Diencephalon (tissue), 1 donor: ENCODE measurements at places on chromosomes 4 and X. TPM values are rescaled to one million over a fixed set of nuclear protein-coding genes. Genes with fewer than 3 reads are reported as not detected.

Gene VCX3B
- not detected for total RNA-seq

Gene GAK
- total RNA-seq: 46.8 TPM

Gene AFF2
- total RNA-seq: 126 TPM

Gene CSAG3
- total RNA-seq: not detected
